Stimulated activated CD8-positive, alpha-beta memory T cell treated with anti-CD3 and anti-CD28 coated beads, Interleukin-7, amount 100 ng/mL, for 1 hour (primary cell): ENCODE measurements at places on chromosomes 2 and 18.

DNA sequence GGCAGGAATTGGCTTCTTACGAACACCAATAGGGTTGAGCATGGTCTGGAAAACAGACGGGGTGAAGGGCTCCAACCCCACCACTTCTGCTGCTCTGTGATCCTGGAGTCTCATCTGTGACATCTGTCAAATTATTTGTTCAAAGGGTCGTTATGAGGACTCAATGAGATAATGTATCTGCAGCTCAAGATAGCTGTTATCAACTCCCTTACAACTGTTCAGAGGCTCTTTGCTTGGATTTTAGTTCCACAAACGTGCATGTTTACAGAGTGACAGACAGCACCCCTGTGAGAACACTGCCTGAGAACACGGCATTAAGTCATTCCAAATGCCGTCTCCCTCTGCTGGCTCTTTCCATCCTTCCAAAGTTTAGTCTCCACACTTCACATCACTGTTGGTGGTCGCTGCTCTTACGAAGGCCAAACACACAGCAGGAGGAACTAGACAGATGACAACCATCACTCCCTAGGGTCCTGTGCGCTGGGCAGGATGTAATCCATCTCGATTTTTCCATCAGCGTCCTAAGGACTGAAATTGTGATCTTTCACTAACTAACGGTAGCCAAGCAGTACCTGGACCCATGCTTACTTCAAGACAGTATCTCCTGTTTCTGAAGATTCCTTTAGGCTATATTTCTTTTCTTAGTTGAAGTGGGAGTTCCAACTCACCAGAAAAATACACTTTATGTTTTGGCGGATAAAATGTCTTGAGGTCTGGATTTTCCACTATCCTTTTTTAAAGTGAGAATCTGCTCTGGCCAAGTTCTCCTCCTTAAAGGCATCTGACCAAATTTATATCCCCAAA is 220.3 kb downstream of the ANAPC1 start:
- no peak for DNase-seq

GRCh38 chr2:207394812-207395534 is 134.8 kb upstream of the CREB1 start:
- no peak for DNase-seq

DNA sequence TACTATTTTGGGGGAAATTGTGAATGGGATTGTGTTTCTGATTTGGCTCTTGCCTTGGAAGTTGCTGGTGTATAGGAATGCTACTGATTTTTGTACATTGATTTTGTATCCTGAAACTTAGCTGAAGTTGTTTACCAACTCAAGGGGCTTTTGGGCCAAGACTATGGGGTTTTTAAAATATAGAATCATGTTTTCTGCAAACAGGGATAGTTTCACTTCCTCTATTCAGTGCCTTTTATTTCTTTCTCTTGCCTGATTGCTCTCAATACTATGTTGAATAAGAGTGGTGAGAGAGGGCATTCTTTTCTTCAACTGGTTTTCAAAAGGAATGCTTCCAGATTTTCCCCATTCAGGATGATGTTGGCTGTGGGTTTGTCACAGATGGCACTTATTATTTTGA is 1383.8 kb upstream of the ACVR2A start:
- DNase-seq = no peak

DNA sequence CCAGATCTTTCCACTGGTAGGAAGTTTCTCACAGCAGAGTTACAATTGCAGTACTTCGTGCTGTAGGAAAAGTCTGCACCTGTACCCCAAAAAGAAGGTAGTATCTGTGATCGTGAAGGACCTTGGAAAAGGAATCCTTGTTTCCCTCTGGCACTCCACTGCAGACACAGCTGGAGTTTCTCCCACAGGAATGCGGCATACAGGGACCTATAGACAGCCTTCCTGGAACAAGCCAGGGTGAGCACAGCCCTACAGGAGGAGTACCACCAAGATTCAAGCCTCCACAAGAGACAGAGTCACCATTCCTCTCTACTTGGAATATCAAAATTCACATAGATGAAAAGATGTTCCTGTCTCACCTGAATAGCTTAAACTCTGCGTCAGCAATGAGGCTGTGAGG is 372.4 kb downstream of the CMPK2 start:
- no peak for DNase-seq

DNA sequence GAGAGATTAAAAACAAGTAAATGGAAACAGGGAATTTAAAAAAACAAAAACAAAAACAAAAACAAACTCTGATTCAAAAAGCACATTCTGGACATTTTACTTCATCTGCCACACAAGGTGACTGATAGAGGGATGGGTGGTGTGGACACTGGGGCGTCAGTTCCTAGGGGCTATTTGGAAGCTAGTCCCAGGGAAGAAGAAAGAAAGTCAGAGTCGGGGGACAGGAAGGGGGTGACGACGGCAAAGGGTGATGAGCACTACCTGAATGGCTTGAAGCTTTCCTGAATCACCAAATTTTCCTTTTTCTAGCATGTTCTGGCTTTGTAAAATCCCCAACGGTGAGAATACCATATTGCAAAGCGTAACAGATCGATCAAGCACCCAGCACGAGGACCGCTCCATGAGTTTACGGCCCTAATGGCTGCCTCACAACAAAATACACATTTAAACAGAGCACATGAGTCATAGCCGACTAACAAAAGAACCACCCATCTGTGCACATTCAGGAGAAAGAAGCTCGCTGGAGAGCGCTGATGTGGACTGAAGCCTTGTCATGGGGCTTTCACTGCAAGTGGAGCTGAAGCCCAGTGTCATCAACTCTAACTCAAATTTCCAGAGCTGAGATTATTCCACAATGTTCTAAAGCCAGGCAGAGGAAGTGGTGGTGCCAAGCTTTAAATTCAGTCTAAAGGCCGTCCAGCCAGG is 178.9 kb downstream of the LNPK start:
- no peak for DNase-seq

- no peak for DNase-seq
Observed at GRCh38 chr2:40403233-40403836, 48.6 kb downstream of the SLC8A1 start.

GRCh38 chr2:219210886-219211362 is 4.3 kb downstream of the ZFAND2B start:
- no peak for DNase-seq

- DNase-seq = no peak
Observed at GRCh38 chr18:76573325-76574025, 78.4 kb upstream of the ZNF516 start.

- DNase-seq = no peak
Observed at GRCh38 chr18:3874125-3874524, 424.2 kb downstream of the TGIF1 start.

- no peak for DNase-seq
Observed at GRCh38 chr2:236341721-236342120, 77.5 kb upstream of the ASB18 start.

GRCh38 chr18:62776024-62776570 is 60.8 kb downstream of the PHLPP1 start:
- no peak for DNase-seq

GRCh38 chr2:96342085-96342484 is 6.5 kb downstream of the NCAPH start:
- no peak for DNase-seq

- no peak for DNase-seq
Observed at GRCh38 chr2:193371200-193371599, 1176.5 kb upstream of the TMEFF2 start.

GRCh38 chr18:13076886-13077285 is 85.7 kb downstream of the CEP192 start:
- DNase-seq = no peak

- no peak for DNase-seq
Observed at GRCh38 chr2:13638181-13638580, 921.4 kb downstream of the TRIB2 start.

- DNase-seq = no peak
Observed at GRCh38 chr18:74110976-74111375, 36.7 kb downstream of the FBXO15 start.

DNA sequence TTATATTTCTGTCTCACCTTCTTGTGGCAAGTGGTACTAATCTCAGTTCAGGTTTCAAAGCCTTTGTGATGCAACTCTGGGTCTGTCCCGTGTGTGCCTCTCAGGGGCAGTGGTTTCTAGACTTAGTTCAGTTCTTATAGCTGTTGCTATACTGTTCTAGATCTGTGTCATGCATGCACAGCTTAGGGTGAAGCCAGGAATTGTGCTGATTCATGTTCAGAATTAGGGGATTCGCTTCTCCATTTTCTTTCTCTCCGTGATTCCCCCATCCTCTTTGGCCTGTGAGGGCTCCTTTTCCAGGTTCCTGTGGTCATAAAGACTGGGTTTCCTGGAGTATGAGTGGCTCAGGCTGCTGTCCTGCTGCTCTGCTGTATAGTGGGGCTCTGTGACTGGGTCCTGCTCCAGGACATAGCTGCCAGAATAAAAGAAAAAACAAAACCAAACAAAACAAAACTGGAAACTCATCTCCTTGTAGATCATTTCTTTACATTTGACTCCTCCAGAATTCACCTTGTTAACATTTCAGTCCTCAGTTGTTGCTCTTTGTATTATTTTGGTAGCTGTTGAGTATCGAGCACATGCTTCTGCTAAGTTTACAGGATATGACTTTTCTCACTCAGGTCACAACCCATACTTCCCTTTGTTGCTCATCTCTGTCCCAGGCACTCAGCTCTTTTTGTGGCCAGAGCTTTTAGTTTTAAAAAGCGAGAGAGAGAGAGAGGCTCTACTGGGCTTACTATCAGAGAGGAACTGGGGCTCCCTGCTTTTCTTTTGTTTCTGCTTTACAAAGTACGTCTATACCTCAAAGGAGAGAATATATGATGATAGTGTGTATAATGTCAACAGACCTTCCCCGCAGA is 34.2 kb downstream of the CERS6 start:
- no peak for DNase-seq

GRCh38 chr2:168700615-168701245 is 101.7 kb upstream of the NOSTRIN start:
- no peak for DNase-seq

DNA sequence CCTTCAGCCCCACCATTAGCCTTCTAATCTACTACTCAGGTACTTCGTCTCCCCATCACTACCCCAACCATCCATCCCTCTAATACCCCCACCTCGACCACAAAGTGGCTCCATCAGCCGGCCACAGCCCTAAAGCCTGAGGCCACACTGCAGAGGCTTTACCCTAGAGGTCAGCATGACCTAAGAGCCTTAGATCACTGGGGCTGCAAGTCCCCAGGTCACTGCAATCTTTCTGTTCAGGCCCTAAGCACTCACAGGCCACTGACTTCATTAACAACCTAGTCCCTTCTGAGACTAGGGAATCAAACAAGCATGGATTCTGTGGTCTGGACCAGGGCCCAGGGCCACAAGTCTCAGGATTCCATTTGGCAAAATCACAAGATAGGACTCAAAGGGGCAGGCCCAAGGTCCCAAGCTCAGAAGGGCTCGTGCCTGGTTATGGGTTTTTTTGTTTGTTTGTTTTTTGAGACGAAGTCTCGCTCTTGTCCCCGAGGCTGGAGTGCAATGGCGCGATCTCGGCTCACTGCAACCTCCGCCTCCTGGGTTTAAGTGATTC is 37.0 kb upstream of the PKDCC start:
- DNase-seq = no peak

DNA sequence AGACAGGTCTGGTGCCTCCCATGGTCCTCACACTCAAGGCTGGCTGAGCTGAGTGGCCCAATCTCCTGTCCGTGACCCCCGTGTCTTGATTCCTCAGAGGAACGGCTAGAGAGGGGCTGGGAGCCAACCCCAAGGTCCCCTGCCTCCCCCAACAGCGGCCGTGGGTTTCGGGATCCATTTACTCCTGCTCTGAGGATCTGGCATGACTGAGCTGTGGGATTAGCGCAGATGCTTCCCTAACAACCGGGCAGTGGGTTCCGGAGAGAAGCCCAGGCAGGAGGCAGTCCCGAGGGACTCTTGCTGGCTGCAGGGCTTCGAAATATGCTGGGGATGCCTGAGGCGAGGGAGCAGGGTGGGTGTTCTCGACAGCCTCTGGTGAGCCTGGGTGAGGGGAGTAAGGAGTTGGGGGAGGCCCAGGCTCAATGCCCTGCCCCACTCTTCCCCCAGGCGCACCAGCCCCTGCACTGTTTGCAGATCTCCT is 18.9 kb downstream of the GPR35 start:
- DNase-seq = no peak

GRCh38 chr2:24317491-24317920 is 42.8 kb downstream of the ITSN2 start:
- no peak for DNase-seq

DNA sequence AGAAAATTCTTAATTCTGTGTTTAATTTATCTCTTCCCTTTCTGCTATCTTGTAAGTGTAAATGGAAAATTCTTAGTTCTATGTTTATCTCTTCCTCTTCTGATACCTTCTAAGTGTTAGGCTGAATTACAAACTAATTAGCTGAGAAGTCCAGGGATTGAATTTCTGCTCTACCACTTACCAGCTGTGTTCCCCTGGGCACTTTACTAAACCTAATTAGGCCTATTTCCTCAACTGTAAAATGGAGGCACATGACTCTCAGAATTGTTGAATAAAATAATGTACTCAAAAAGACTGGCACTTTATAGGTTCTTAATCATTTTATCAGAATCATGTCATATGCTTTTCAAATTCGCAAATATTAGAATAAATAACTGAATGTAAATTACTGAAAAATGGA is 146.3 kb downstream of the MAP2 start:
- DNase-seq = no peak
